ENCODE measurements at places on chromosomes 13 and 19.

- no peaks in the 10 kb centered on the region for H3K4me1 ChIP-seq
- no peaks in the 10 kb centered on the region for H3K27me3 ChIP-seq
- DNase-seq, result no peak
- no peaks in the 10 kb centered on the region for H3K36me3 ChIP-seq
- no peak overlapping the region for H3K27ac ChIP-seq
- H3K4me3 ChIP-seq, result no peak overlapping the region
These were observed 149.0 kb downstream of the HS6ST3 start for GRCh38 chr13:96238861-96239260.

- no peak for DNase-seq
- no peak overlapping the region for H3K27ac ChIP-seq
- H3K4me3 ChIP-seq, result no peak overlapping the region
These were observed 9.5 kb downstream of the LGALS7 start for GRCh38 chr19:38763795-38764220.

DNA sequence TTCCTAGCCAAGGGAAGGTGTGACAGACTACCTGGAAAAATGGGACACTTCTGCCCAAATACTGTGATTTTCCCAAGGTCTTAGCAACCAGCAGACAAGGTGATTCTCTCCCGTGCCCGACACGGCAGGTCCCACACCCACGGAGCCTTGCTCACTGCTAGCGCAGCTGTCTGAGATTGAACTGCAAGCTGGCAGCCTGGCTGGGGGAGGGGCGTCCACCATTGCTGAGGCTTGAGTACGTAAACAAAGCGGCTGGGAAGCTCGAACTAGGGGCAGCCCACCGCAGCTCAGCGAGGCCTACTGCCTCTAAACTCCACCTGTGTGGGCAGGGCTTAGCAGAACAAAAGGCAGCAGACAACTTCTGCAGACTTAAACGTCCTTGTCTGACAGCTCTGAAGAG lies 146.2 kb downstream of the UGGT2 start:
- no peak overlapping the region for H3K27ac ChIP-seq
- no peak overlapping the region for H3K4me3 ChIP-seq
- H3K4me1 ChIP-seq, result no peaks in the 10 kb centered on the region
- no peak for DNase-seq
- no peaks in the 10 kb centered on the region for H3K36me3 ChIP-seq
- H3K27me3 ChIP-seq, result no peaks in the 10 kb centered on the region

DNA sequence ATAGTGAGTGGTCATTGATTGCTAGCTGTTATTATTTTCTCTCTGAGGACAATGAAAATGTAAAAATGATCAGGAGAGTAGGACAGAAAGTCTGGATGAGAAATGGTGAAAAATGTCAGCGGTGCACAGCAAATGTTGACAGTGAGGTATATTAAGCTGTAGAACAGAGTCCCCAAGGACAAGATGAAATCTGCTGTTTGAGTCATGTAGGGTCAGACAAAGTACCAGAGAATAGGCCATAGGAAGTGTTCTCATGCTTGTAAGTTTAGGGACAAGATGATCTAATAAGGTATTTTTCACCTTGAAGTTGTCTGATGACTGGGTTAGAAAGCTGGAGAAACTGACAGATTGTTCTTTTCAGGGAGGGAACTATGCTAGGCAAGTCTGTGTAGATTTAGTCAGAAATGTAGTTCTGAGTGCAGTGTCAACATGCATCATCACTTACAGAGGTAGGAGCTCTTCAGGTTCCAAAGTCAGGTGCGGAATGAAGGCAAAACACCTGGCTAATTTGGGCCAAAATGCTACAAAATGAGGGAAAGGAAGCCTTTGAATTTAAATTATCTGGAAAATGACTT lies 369.3 kb downstream of the DLEU7 start:
- H3K4me1 ChIP-seq, result peaks cover 4% of the 10 kb centered on the region
- no peaks in the 10 kb centered on the region for H3K27me3 ChIP-seq
- no peaks in the 10 kb centered on the region for H3K36me3 ChIP-seq
- no peak overlapping the region for H3K27ac ChIP-seq

- no peak overlapping the region for H3K27ac ChIP-seq
- peaks cover 4% of the 10 kb centered on the region for H3K36me3 ChIP-seq
- H3K27me3 ChIP-seq, result peaks cover 21% of the 10 kb centered on the region
- DNase-seq, result no peak
- H3K4me1 ChIP-seq, result peaks cover 9% of the 10 kb centered on the region
These were observed 74.7 kb upstream of the MCF2L start for GRCh38 chr13:112894423-112894672.

DNA sequence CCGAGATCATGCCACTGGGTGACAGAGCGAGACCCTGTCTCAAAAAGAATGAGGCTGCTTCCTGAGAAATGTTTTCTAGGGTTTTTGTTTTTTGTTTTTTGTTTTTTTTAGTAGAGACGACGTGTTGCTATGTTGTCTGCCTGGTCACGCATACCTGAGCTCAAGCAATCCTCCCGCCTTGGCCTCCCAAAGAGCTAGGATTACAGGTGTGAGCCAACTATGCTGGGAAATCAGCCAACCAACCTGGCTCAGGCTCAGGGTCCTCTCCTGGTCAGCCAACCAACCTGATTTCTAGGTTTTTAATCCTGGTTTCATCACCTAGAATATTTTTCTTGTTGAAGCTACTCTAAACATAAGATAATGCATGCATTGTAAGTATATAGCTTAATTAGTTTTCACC lies 7.8 kb downstream of the DHX34 start:
- H3K36me3 ChIP-seq, result peaks cover 77% of the 10 kb centered on the region
- H3K4me3 ChIP-seq, result no peak overlapping the region
- no peak for DNase-seq
- H3K27me3 ChIP-seq, result no peaks in the 10 kb centered on the region

GRCh38 chr19:35342430-35342829 lies 5.3 kb upstream of the FFAR1 start:
- H3K36me3 ChIP-seq, result peaks cover 22% of the 10 kb centered on the region
- H3K27ac ChIP-seq, result no peak overlapping the region
- peaks cover 31% of the 10 kb centered on the region for H3K27me3 ChIP-seq
- H3K4me1 ChIP-seq, result peaks cover 15% of the 10 kb centered on the region

DNA sequence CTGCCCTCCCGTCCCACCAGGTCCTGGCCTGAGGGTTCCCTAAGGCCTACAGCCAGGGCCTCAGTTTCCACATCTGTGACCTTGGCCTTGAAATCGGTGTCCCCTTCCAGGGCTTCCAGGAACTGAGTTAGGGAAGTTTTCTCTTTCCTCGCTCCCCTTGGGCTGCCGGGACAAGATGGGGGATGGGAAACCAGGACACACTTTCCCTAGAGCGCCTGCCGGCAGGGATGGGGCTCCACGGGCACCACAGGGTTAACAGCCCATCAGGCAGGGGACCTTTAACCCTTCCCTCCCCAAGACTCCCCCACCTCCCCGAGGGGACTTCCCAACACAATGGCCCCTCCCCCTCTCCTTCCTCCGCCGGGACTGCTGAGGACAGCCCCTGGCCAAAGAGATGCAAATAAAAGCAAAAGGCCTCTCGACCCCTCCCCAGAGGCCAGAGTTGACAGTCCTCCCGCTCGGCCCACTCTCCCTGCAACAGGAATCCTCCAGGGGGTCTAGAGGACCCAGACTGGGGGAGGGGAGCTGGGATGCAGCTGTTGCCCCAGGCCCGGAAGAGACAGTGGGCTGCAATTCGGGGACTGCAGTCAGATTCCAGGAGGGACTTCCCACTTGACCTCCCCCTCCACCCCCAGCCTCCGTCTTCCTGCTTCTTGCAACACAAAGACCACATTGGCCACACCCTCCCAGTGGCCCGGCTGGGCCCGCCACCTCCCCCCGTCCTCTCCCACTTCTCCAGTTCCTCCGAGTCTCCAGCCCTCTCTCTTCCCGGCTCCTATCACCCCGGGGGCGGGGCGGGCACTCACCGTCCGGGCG lies 3.4 kb downstream of the BBC3 start:
- no peaks in the 10 kb centered on the region for H3K27me3 ChIP-seq
- peaks cover 53% of the 10 kb centered on the region for H3K36me3 ChIP-seq
- H3K4me1 ChIP-seq, result peaks cover 20% of the 10 kb centered on the region

DNA sequence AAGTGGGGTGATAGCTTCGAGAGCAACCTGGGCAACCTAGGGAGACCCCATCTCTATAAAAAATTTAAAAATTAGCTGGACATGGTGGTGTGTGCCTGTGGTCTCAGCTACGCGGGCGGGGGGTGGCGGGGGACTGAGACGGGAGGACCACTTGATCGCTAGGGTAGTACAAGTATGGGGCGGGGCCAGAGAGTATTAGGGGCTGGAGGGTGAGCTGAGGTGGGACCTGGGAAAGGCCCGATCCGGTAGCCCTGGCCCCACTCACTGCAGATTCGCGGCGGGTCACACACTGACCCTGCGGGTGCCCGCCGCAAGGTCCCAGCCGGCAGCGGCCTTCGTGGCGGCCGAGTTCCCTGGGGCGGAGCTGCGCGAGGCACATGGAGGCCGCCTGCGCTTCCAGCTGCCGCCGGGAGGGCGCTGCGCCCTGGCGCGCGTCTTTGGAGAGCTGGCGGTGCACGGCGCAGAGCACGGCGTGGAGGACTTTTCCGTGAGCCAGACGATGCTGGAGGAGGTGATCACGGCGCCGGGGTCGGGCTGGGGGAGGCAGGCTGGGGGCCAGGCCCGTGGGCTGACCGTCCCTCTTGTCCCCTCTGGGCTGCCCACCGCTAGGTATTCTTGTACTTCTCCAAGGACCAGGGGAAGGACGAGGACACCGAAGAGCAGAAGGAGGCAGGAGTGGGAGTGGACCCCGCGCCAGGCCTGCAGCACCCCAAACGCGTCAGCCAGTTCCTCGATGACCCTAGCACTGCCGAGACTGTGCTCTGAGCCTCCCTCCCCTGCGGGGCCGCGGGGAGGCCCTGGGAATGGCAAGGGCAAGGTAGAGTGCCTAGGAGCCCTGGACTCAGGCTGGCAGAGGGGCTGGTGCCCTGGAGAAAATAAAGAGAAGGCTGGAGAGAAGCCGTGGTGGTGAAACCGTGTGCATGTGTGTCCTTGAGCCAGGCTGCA lies 2.0 kb upstream of the ARHGAP45 start:
- H3K27ac ChIP-seq, result no peak overlapping the region
- peak overlapping the region; percentile 93 for H3K4me3 ChIP-seq
- H3K27me3 ChIP-seq, result no peaks in the 10 kb centered on the region

GRCh38 chr19:13610039-13610691 lies 103.9 kb upstream of the CACNA1A start:
- peaks cover 25% of the 10 kb centered on the region for H3K27me3 ChIP-seq
- H3K4me3 ChIP-seq, result peak overlapping the region; percentile 16
- peaks cover 8% of the 10 kb centered on the region for H3K4me1 ChIP-seq
- peak overlapping the region; percentile 13 for H3K27ac ChIP-seq
- H3K36me3 ChIP-seq, result no peaks in the 10 kb centered on the region

DNA sequence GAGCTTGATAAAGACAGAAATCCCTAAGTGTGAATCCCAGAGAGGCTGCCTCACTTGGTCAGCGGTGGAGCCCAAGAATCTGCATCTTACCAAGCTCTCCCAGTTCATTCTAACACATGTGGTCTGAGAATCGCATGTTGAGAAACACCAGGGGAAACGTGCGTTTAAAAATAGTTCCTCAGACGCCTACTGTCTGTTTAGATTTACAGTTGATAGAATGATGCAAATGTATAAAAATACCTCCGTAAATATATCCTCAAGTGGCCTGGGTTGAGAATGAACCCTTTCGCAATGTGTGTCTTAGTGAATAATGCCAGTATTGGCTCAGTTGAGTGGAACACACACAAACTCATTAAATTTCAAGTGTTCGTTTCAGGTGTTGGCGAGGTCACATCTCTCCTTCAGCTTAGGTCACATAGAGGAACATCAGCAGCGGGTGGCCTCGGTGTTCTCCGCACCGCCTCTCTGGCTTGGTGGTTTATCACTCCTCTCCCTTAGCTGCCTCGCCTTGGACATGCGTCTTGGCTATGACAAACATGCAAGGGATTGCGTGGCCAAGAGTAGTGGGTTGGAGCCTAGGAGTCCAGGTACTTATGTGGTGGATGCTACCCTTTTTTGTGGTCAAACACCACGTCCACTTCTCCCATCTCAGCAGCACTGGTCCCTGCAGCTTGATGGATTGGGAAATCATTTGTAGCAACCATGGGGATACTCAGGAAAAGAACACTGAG lies 117.6 kb upstream of the SPATA13 start:
- H3K27ac ChIP-seq, result no peak overlapping the region
- DNase-seq, result no peak
- no peak overlapping the region for H3K4me3 ChIP-seq

GRCh38 chr13:30169442-30169841 lies 137.9 kb downstream of the KATNAL1 start:
- H3K4me1 ChIP-seq, result peaks cover 10% of the 10 kb centered on the region
- H3K27me3 ChIP-seq, result no peaks in the 10 kb centered on the region
- no peaks in the 10 kb centered on the region for H3K36me3 ChIP-seq
- H3K27ac ChIP-seq, result peak overlapping the region; percentile 7
- DNase-seq, result no peak

GRCh38 chr13:99379856-99380801 lies 72.9 kb upstream of the GPR183 start:
- H3K36me3 ChIP-seq, result peaks cover 50% of the 10 kb centered on the region
- peaks cover 71% of the 10 kb centered on the region for H3K4me1 ChIP-seq
- H3K27me3 ChIP-seq, result no peaks in the 10 kb centered on the region
- peak overlapping the region; percentile 96 for H3K27ac ChIP-seq
- H3K4me3 ChIP-seq, result peak overlapping the region; percentile 62

- H3K27ac ChIP-seq, result peak overlapping the region; percentile 62
- DNase-seq, result no peak
- H3K36me3 ChIP-seq, result no peaks in the 10 kb centered on the region
- no peaks in the 10 kb centered on the region for H3K27me3 ChIP-seq
These were observed 46.1 kb downstream of the LATS2 start for GRCh38 chr13:21015284-21015683.

DNA sequence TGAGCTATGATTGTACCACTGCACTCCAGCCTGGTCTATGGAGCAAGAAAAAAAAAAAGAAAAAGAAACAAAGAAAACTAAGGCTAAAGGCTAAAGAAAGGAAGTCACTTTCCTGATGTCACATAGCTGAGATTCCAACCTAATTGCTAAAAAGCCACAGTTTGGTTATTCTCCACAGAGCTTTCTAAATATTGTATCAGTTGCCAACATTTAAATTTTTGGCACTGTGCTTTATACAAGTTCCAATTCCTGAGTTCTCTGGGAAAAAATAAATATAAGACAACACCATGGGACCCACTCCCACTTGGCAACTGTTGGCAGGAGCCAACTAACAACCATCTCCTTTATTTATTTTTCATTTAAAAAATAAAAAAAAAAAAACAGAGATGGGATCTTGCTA lies 11.2 kb upstream of the LYPD3 start:
- peaks cover 6% of the 10 kb centered on the region for H3K4me1 ChIP-seq
- H3K27me3 ChIP-seq, result no peaks in the 10 kb centered on the region
- no peak overlapping the region for H3K4me3 ChIP-seq
- peak overlapping the region; percentile 93 for H3K27ac ChIP-seq

All from effector memory CD8-positive, alpha-beta T cell (primary cell).